ENCODE measurements at places on chromosomes 1 and 21.

GRCh38 chr1:26450908-26451307, 18.8 kb downstream of the DHDDS start:
- DNase-seq: no peak

DNA sequence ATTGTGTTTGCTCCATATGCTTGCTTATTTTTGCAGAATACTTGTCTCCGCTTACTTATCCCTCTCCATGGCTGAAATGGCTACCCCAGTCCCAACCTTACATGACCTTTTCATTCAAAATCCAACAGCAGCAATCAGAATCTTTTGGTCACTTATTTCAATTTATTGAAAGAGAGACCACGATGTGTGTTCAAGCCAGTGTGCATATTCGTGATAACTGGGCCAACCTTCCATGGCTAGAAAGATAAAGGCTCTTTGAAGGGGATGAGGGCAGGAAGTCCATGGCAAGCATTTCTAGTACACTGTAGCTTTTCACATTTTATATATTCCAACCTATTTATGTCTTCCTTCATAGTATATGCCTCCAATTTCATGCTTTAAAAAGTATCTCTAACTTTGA, 23.1 kb downstream of the HSD11B1 start:
- DNase-seq: no peak

DNA sequence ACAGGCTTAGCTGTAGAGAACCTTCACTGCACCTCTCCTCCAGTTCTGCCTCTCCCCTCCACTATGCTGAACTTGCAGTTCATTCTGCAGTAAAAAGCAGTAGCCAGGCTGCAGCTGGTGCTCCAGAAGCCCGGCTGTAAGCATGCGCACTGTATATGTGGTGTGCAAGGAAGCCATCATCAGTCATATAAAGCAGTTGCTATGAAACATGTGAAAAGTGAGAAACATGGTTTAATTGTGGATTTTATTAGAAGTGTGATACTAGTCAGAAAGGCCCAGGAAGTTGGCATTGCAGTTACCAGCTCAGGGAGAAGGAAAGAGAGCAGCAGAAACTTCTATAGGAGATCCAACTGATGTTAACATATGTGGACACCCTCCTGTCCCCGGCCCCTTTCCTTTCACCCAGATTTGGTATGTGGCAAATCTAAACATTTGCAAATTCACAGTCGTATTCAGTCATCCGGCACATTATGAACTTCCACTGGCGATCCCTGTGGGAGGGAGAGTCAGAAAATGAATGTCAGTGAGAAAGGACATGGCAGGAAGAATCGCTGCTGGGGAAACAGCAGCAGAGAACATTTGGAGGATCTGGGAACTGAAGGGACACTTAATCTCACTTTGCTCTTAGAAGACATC, 32.8 kb downstream of the DPT start:
- no peak for DNase-seq

GRCh38 chr21:40200946-40201345, 333.7 kb downstream of the PCP4 start:
- no peak for DNase-seq

GRCh38 chr1:205068001-205068400, 16.3 kb downstream of the TMEM81 start:
- DNase-seq: no peak

GRCh38 chr21:35178098-35178497, 129.0 kb upstream of the RUNX1 start:
- DNase-seq: no peak

DNA sequence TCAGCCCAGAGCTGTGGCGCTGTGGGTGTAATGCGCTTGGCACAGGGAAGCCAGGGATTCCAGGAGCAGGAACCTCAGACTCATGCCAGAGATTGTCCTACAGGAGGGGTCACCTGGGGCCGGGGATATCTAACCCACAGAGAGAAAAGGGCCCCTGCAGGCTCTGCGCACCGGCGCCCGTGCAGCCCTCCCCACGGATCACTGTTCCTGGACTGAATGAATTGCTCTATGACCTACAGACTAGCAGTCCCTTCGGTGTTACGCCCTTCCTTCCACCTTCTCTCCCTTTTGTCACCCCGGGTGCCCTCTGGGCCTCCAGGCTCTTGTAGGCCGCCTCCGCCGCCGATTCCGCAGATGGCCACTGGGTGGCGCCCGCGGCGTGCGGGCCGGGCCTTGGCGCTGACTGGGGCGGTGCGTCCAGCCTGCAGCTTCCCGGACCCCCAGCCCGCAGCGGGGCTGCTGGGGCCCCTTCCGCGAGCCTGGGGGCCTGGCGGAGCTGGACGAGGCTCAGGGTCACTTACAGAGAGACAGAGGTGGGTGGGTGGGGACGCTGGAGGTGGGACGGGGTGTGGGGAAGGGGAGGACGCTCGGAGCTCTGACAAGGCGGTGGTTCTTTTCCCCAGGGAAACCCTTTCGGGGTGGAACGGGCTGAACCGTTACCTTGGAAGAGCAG, 101.3 kb downstream of the IER5 start:
- DNase-seq: no peak

DNA sequence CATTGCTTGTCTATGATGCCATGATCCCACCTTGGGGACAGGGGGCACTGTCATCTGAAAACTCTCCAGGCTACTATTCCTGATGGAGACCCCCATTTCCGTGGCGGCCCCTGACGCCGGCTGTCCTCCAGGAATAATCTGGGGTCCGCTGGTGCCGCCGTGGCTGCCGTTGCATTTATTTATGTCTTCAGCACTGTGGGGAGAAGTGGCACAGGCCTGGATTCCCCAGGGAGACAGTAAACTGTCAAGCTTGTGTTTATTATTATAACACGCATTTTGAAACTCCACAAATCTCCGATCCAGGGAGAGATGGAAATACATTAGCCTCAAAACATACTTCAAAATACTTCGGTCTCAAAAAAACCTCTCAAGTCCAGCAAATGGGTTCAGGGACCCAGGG, 126.9 kb upstream of the C1orf174 start:
- no peak for DNase-seq

DNA sequence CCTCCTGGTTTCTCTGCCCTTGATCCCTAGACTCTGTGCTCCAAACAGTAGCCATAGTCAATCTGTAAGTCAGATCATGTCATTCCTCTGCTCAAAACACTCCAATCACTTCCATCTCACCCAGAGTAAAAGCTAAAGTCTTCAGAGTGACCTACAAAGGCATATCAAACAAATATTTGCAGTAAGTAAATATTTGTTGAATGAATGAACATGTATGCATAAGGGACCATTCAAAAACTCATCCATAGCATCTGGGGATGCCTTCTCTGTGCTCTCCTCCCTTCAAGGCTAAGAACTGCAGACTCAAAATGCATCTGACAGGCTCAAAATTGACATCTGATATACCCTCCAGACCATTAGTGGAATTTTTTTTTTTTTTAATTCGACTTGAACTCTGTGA, 18.1 kb upstream of the AK5 start:
- DNase-seq: no peak

DNA sequence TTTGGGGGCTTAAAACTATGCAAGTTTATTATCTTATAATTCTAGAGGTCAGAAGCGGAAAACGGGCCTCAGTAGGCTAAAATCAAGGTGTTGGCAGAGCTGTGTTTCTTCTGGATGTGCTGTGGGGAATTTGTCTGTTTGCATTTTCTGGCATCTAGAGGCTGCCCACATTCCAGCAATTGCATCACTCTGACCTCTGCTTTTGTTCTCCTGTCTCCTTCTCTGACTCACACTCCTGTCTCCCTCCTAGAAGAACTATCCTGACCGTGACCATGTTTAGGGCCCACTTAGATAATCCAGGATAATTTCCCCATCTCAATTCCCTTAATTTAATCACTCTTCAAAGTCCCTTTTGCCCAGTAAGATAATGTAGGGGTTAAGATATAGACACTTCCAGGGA, 127.4 kb upstream of the DEPDC1 start:
- no peak for DNase-seq

- DNase-seq: no peak
Measured at GRCh38 chr1:183454377-183454776, 17.9 kb upstream of the SMG7 start.

- DNase-seq: no peak
Measured at GRCh38 chr1:1438531-1439381, 3.3 kb downstream of the VWA1 start.

DNA sequence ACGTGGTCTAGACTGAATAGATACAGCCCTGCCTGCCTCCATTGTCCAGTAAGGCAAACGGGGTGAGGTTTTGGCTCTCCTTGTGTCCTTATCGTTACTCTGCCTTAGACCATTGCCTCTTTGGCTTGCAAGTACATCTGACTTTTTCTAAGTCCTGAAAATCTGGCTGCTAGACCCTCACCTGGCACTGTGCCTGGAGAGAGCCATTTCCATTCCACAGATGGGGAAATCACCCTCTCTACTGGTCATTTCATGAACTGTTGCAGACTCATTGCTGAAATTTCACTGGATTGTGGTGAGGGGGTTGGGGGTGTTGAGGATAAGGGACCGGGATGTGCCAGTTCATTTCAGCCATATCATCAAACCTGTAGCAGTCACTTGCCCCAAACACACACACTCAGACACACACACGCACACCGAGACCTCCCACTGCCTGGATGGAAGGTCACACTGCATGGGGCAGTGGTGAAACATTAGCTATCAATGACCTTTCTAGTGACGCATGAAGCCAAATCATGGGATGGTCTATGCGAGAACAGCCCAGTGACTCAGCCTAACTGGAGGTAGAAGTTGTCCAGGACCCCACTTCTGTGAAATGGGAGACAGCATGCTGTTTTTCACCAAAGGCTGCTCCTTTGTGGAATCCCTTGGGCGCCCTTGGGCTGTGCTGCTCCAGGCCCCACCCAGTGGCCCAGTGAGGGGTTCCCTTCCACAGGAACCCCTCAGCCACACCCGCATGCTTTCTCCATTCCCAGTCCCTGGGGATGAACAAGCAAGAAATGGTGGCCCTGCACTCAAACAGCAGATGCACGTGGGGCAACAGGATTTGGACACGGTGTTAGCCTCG, 34.9 kb upstream of the VASH2 start:
- DNase-seq: peak; percentile 38

- DNase-seq: no peak
Measured at GRCh38 chr1:67294836-67295617, 12.6 kb upstream of the IL12RB2 start.

DNA sequence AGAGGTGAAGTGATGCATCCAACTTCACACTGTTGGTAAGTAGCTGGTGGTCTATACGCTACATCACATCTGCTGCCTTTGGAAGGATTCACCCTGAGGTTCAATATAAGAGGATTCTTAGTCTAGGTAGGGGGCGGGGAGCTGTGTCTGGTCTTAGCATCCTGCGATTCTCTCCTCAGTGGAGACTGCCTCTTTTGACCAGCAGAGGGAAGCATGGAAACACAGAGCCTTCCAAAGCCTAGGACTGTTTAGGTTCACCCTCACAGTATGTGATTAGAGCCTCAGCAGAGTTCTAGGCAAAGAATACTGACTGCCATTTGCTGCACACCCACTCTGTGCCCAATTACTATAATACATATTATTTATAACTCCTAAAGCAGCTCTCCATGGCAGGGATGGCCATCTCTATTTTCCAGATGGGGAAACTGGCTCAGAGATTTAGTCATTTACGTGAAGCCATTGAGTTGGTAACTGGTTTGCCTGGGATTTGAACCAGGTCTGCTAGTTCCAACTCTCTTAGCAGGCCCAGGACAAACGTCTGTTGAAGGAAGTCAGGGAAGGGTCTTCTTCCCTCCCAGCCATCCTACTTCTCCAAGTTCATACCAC, 28.9 kb upstream of the EFCAB14 start:
- no peak for DNase-seq

GRCh38 chr1:64470665-64471217, 812 bp downstream of the CACHD1 start:
- DNase-seq: no peak

- DNase-seq: no peak
Measured at GRCh38 chr1:234732671-234733390, 122.9 kb upstream of the IRF2BP2 start.

DNA sequence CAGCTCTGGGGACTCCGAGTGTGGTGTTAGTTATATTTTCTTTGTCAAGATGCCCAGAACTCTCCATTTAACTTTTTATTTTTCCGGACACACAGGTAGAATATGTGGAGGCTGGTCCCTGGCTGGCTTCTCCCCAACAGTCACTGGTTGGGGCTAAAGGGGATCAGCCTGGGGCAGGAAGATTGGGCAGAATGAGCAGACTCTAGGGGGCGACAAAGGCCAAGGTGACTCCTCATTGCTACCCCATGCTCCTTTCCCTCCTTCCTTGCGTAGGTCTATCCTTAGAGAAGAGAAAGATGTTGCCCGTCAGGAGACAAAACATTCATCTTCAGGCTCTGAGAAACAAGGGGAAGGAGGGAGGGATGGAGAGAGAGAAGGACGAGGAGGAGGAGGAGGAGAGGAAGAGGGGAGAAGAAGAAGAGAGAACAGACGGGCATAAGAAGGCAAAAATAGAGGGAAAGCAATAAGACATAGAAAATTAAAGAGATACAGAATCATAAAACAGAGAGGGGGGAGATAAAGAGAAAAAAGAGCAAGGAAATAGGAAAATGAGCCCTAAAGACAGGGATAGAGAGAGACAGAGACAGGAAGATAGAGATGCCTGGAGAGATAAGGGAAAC, 89.9 kb downstream of the FOXD2 start:
- no peak for DNase-seq

DNA sequence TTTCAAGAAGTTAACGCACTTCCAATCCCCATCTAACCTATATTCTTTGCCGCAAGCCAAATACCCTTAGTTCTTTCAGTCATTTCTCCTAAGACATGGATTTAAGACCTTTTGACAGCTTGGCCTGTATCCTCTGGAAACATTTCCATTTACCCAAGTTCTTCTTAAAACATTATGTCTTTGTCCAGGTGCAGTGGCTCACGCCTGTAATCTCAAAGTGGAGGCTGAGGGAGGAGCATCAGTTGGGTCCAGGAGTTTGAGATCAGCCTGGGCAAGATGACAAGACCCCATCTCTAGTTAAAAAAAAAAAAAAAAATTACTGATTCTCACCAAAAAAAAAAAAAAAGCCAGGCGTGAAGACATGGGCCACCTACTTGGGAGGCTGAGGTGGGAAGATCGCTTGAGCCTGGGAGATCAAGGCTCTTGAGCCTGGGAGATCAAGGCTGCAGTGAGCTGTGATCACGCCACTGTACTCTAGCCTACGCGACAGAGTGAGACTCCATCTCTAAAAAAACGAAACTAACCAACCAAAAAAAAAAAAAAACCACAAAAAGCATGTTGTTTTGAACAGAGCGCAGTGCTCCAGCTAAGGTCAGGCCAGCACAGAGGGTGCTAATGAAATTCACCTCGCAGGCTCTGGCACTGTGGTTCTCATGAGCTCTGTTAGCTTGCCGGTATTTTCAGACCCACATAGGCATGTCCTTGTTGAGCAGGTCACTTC, 36.0 kb downstream of the NUAK2 start:
- DNase-seq: no peak

GRCh38 chr1:94541246-94542087, at the start of gene F3:
TSS of gene F3 (minus strand) at chr1:94541759. CDS start at chr1:94541636, 123 bp downstream.
- no peak for DNase-seq

All from brain pericyte (primary cell).